ENCODE measurements at places on chromosomes 1 and 21.

GRCh38 chr1:161274874-161275273, 16.3 kb downstream of the PCP4L1 start:
- no peak for DNase-seq

GRCh38 chr1:62386351-62387121, 50.3 kb upstream of the USP1 start:
- no peak for DNase-seq

GRCh38 chr1:50724626-50725286, 235.3 kb downstream of the FAF1 start:
- DNase-seq, result no peak

DNA sequence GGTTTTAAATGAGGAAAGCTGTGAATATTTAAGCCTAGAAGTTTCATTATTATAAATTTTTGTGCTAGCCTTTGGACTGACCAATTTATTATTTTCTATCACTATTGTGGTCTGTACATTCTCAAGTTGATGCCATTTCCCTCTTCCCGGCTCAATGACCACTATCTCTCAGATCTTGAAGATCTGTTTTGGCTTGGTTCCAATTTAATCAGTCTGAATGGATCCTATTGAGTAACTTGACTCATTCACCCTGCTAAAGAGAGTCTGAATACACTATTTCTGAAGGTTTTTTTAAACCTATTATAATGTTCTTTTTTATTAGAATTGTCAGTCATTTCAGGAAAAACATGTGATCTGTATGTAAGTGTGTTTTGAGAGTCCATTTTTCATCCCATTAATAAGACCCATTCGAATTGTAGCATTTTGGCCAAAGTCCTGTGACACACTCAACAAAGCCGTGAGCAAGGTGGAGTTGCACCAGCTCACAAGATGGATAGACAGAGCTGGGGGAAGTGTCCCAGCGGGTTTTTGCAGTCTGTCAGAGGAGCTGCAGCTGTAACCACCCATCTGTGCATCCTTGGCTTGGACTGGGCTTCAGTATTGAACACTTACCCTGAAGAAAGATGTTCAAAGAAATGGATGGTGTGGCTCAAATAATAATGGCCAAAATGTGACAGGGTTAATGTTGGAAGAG, 145.6 kb downstream of the NFIA start:
- no peak for DNase-seq

DNA sequence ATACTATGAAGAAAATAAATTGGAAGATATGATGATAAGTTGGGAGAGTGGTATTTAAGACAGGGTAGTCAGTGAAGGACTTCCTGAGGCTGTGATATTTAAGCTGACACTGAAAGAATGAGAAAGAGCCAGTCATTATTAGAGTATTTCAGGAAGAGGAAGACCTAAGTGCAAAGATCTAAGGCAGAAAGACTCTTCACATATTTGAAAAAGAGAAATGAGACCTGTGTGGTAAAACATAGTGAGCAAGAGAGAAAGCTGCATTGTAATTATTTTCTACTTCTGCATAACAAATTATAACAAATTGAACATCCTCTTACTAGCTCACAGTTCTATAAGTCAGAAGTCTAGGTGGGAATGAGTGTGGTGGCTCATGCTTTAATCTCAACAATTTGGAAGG, 34.6 kb upstream of the DOCK7 start:
- DNase-seq, result no peak

- peak; percentile 57 for DNase-seq
Measured at GRCh38 chr1:31811605-31812004, 4.2 kb downstream of the SPOCD1 start.

DNA sequence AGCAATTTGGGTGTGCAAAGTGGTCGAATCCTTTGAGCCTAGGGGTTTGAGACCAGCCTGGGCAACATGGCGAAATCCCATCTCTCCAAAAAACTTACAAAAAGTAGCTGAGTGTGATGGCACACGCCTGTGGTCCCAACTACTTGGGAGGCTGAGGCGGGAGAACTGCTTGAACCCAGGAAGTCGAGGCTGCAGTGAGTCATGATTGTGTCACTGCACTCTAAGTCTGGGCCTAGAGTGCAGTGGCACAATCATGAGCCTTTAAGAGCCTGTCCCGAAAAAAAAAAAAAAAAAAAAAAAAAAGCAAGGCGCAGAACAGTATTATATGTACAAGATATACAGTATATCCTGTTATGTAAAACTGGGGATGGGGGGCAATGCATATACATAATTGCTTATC, 25.1 kb upstream of the HTR1D start:
- DNase-seq, result no peak

DNA sequence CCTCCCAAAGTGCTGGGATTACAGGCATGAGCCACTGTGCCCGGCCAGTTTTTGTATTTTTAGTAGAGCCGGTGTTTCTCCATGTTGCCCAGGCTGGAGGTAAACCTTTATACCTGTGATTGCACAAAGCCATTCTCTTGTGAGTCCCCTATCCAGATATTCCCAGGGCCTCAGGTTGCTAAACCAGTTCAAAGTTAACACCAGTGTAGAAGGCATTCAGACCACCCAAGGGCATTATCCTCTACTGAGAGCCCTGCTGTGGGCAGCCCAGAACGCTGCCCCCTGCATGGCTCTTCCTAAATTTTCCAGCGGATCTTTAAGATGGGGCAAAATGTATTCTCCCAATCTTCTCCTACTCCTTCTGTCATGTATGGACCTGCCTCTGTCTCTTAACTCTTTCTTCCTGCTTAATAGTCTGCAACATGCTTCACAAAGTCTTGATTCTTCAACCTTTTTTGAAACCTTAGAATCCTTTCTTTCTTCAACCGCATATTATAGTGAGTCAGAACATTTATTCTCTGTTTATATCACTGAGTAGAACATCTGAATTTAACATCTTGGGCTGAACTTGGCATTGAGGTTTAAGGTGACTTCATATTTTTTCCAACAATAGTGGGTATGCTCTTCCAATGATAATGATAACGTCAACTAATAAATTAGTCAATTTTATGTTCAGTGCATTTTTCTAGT, 36.0 kb downstream of the UBE4B start:
- DNase-seq, result no peak

DNA sequence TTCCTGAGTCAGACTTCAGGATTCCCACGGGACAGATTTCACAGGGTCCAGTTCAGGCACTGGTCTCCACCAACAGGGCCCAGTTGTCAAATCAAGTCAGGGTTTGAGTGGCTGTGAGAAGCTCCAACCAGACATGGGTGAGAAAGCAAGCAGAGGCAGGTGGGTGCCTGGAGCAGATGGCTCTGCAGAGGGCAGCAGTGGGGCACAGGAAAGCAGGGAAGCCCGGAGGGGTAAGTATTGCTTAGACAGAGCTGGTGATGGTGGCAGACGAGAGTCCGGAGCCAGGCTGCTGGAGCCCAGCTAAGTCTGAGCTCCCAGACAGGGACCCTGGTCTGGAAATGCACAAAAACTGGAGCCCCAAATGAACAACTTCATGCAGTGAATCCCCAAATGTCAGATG, 40.4 kb downstream of the RIMS3 start:
- DNase-seq, result no peak

DNA sequence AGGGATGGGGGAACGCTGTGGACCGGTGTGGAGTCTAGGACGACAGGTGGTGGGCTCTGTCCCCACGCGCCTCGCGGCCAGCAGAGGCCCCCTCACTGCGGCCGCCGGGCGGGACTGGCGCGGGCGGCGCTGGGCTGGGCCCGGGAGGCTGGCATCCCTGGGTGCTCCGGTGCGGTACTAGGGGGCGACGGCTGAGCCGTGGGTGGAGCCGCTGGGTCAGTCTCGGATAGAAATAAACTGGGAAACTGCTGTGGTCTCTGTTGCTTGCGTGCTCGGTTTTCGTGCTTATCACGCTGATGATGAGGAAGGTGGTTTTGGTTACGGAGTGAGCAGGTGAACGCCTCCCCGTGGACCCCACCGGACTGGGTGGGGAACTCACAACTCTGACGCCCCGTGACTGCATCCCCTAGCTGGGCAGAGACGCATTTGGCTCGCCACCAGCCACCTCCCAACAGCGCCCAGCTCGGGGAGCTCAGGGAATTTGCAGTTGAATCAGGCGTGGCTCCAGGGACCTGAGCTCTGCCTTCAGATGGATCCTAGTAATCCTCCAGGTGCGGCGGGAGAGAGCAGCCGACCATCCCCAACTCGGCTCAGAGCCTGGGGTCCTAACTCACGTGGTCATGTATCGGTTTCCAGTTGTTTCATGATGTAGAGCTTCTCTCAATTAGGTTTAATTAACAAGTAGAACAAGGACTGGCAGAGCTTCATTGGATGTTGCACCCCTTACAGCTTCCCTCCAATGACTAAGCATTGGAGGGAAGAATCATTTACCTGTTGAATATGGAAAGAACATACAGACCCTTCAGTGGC, 32.1 kb downstream of the HSD17B7 start:
- peak; percentile 69 for DNase-seq

- no peak for DNase-seq
Measured at GRCh38 chr1:156247460-156248322, at the start of gene PAQR6. Gene PAQR6 (minus strand): TSS chr1:156248056. CDS start chr1:156246731, 1,325 bp downstream.

- DNase-seq, result no peak
Measured at GRCh38 chr1:220291580-220291979, 19.3 kb upstream of the RAB3GAP2 start.

DNA sequence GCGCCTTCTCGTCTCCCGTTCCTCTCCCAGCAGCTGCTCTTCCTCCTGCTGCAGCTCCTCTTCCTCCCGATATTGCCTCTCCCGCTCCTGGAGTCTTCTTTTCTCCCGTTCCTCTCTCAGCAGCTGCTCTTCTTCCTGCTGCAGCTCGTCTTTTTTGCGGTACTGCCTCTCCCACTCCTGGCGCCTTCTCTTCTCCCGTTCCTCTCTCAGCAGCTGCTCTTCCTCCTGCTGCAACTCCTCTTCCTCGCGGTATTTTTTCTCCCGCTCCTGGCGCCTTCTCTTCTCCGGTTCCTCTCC, 5.3 kb downstream of the TCHH start:
- DNase-seq, result no peak

DNA sequence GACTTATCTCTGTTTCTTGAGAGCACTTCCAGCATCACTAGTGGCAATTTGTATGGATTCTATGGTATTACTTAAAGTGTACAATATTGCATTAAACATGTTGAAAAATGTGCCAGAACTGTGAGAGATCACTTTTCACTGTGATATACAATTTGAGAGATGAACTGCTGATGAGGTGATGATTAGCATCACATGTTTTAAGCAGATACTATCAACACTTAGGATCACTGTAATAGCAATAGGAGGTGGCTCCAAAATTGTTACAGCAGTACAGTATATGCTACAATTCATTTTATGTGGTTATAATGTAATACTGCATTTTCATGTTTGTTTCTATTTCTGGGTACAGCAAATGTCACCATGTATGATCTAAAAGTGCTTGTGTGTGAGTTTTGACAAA, 570.0 kb downstream of the PTPRC start:
- no peak for DNase-seq

- DNase-seq, result no peak
Measured at GRCh38 chr1:19529664-19530063, 44.3 kb upstream of the CAPZB start.

- DNase-seq, result no peak
Measured at GRCh38 chr1:94463056-94463764, 45.0 kb downstream of the ABCD3 start.
